ENCODE measurements at places on chromosomes 3 and 15.

GRCh38 chr3:127867412-127867811 is 45.1 kb upstream of the MGLL start:
- DNase-seq: no peak

- DNase-seq: no peak
Observed at GRCh38 chr3:128316481-128316891, 150.2 kb downstream of the DNAJB8 start.

GRCh38 chr3:12839156-12839946 is 2.0 kb downstream of the RPL32 start:
- DNase-seq: no peak

DNA sequence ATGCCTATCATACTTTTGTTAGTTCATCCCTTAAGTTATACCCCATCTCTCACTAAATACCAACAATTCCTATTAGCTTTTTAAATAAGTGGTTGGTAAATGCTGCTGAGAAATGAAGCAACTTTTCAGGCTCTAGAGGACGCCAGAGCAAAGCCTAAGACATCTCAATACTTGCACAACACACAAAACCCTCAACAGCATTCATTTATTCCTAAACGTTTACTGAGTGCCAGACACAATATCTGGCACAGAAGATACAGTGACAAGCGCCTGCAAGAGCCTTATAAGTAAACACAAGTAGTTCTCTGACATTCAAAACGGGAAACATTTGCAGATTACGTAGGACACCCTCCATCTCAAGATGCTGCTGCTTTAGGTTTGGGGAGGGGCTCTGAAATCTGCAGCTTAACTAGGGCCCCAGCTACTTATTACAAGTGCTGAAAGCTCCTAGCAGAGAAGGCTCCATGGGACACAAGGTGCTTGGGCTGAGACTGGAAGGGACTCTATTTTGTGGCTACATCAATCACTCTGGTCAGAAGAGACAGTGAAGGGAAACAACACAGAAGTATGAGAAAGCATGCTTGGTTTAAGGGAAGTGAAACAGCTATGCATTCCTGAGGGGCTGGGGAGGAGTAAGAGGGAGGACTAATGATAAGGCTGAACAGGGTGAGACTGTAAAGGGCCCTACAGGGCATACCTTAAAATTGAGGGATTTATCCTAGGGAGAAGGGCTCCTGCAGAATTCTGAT is 311.3 kb downstream of the PLCL2 start:
- no peak for DNase-seq
